ENCODE measurements at places on chromosomes 2 and 18.
A peak's percentile ranks its signal among the peaks of the same experiment; 100 is the strongest.

GRCh38 chr18:28766721-28767120, 589.8 kb upstream of the CDH2 start:
- no peak for DNase-seq

GRCh38 chr2:121071034-121071504, 213.9 kb downstream of the TFCP2L1 start:
- DNase-seq: peak; percentile 80

DNA sequence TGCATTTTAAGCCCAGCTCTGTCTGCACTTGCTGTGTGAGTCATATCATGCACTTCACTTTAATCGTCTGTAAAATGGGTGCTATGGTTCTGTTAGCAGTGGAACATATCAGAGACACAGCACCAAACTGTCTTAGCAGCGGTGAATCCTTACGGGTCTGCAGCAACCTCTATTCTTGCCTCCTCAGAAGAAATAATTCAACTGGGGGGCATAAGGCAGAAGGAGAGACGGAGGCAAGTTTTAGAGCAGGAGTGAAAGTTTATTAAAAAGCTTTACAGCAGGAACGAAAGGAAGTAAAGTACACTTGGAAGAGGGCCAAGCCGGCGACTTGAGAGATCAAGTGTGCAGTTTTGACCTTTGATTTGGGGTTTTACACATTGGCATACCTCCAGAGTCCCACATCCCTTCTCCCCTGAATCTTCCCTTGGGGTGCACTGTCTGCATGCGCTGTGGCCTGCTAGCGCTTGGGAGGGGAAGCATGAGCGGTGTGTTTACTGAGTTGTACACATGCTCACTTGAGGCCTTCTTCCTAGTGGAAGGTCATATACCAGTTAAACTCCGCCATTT, 109.8 kb downstream of the DDX1 start:
- DNase-seq: no peak

GRCh38 chr2:210635257-210635656, 78.9 kb downstream of the CPS1 start:
- DNase-seq: no peak

Measured in HuH-7 (cell line).